Mesothelial cell of epicardium (in vitro differentiated cells): ENCODE measurements at places on chromosomes 1 and 21. TPM values are rescaled to one million over a fixed set of nuclear protein-coding genes. Genes with fewer than 3 reads are reported as not detected.
A peak's percentile ranks its signal among the peaks of the same experiment; 100 is the strongest.

- no peak for DNase-seq
Measured at GRCh38 chr1:99737016-99737415, 29.4 kb downstream of the FRRS1 start.

Gene SMPDL3B
- 7.4 to 8.8 TPM (median 8.4 TPM) in 3 replicates for total RNA-seq

GRCh38 chr1:59653968-59654367, 160.8 kb upstream of the HOOK1 start:
- no peak for DNase-seq

DNA sequence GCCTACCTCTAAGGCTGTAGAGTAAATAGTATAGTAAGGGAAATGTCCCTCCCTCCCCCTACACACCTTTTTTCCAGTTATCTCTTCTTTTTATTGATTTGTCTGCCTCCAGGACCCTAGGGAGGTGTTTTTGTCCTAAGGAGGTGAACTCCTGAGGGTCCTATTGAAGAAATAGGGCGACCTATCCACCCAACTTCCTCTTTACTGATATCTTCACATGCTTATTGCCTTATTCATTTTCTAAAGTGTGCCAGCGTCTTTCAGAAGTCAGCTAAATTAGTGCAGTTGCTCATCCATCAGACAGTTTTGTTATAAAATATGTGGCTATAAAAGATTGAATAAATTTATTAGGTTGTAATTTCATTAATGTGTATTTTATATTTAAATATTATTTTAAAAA, 5.9 kb downstream of the BACH1 start:
- no peak for DNase-seq

- no peak for DNase-seq
Measured at GRCh38 chr1:189775343-189775742, 702.3 kb downstream of the BRINP3 start.

Gene TNFAIP8L2
- total RNA-seq = not detected in 3 replicates

- no peak for DNase-seq
Measured at GRCh38 chr1:56404066-56404465, 175.3 kb downstream of the PLPP3 start.

DNA sequence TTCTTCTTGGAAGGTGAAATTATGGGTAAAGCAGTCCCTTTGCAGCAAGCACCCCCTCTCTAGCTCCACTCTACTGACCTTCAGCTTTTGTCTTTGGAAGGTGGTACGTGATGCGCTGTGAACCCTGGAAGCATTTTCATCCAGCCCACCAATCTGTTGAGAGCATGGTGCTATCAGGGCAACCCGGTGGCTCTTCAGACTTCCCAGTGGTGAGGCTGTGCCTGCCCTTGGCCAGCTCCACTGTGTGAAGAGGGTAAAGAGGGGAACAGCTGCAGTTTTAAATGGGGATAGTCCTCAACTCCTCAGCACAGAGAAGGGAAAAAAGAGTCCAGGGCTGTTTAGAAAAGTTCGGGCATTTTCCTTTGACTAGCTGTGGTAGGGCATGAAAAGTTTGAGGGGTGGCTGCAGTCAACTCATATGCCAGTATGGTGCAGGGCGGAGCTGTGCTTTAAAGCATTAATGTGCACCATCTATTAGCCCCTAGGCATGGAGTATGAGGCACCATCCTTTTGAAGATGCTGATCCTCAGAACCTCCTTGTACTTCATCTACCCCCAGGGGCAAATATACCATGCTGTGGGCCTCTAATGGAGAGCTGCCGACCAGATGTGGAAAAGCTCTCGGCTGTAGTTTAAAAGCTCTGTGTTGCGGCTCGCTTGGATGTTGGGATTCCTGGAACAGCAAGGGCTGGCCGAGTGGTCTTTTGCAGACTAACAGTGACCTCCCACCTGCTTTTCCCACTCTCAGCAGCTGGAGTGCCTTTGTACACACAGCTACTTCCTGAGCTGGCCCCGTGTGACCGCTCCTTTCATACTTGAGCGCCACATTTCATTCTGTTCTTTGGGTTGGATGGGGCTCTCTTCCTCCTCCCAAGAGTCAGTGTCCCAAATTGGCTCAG, 123.0 kb downstream of the PEX14 start:
- DNase-seq = no peak

DNA sequence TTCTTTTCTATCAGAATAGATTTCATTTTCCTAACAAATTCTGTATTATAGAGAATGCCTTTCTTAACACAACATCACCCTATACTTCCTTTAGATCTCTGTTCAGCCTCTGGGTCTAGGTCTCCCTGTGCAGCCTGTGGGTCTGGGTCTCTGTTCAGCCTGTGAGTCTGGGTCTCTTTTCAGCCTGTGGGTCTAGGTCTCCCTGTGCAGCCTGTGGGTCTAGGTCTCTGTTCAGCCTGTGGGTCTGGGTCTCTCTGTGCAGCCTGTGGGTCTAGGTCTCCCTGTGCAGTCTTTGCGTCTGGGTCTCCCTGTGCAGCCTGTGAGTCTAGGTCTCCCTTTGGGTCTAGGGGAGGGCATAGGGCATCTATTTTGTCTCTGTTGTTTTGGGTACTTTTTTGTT, 59.6 kb upstream of the DIP2A start:
- DNase-seq = no peak

DNA sequence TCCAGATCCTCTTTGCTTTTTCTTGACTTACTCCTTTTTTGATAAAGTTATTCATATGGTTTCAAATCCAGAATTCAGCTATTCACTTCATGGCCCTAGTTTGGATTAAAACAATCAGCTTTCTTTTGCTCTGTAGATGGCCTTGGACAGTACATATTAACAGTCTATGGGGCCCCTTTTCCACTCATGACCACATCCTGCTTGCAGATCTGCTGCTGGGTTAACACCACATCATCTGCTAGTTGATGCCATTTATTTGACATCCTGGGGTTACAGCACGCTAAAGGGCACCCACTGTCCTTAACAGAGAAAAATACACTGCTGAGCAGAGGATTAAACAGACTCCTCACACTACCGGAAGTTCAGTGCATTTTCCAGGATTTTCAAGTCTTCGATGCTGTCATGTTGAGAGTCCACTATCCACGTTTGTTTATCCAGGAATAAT, 941 bp upstream of the IFI16 start:
- DNase-seq = no peak

- no peak for DNase-seq
Measured at GRCh38 chr1:198850196-198850595, 211.4 kb downstream of the PTPRC start.

- DNase-seq = no peak
Measured at GRCh38 chr1:210144736-210145135, 87.9 kb upstream of the SERTAD4 start.

Gene LGR6
- total RNA-seq = 3.1 to 4.7 TPM (median 3.1 TPM) in 3 replicates

- peak; percentile 20 for DNase-seq
Measured at GRCh38 chr1:53070621-53071020, 8.6 kb downstream of the PODN start.

GRCh38 chr1:155226910-155227260, 18.4 kb downstream of the MTX1 start:
- DNase-seq = peak; percentile 56

- no peak for DNase-seq
Measured at GRCh38 chr1:166432655-166433054, 265.9 kb upstream of the FAM78B start.

DNA sequence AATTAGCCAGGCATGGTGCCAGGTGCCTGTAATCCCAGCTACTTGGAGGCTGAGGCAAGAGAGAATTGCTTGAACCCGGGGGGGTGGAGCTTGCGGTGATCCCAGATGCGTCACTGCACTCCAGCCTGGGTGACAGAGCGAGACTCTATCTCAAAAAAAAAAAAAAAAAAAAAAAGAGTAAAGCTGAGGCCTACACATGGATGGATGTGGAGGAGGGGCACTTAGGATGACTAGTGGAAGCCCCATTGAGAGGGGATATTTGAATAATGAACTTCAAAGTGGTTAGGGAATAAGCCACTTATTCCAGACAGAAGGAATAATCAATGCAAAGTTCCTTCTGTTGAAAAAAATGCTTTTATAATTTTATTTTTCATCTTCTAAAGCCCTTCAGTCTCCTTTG, 51.4 kb downstream of the PTBP2 start:
- DNase-seq = no peak

DNA sequence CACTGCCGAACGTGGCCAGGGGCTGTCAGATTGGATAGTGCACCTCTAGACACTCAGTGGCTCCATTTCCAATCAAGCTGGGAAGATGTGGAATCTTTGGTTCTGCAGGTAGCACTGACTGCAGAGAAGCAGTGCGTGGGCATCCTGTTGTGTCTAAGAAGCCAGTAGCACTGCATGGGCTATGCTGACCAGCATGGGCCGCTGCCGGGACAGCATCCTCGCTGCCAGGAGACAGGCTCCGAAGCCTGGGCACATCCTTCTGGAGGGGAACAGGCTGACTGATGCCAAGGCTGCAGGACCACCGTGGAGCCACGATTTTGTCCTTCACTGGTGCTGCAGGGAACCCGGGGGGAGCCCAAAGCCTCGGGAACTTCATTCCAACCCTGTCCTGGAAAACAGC, 649.4 kb downstream of the NPHP4 start:
- DNase-seq = no peak

GRCh38 chr21:45026066-45026745, 48.2 kb upstream of the ADARB1 start:
- no peak for DNase-seq

Gene AGRN
- total RNA-seq = 502 to 532 TPM (median 514 TPM) in 3 replicates

GRCh38 chr1:98964198-98964597, 40.5 kb downstream of the PLPPR5 start:
- no peak for DNase-seq

Gene PRAMEF18
- total RNA-seq = not detected in 3 replicates

Gene MAP3K6
- 10.3 to 13.7 TPM (median 11.8 TPM) in 3 replicates for total RNA-seq

Gene MED8
- total RNA-seq = 29.8 to 32.4 TPM (median 30.4 TPM) in 3 replicates

DNA sequence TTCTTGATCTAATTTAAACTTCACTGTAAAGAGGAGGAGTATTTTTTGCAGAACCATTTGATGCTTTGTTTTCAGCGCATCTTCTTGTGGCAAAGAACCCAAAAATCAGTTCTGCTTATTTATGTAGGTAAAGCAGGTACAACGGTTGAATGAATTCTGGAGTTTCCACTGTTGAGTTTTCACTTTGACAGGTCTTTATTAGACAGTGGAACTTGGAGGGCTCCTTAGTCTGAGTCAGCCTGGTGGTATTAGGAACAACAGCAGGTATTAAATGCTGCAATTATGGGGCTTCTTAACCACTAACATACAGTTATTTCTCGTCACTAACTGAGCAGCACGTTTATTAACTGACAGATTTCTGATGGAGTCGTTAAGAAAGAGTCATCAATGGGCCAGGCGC, 1.2 kb downstream of the LRIG2 start:
- no peak for DNase-seq

- DNase-seq = no peak
Measured at GRCh38 chr1:85559890-85560289, 20.7 kb upstream of the CCN1 start.

GRCh38 chr1:202987255-202987654, 19.9 kb upstream of the TMEM183A start:
- DNase-seq = no peak

Gene AADACL4
- 0.31 to 0.36 TPM (median 0.31 TPM) in 3 replicates for total RNA-seq

- no peak for DNase-seq
Measured at GRCh38 chr1:7845761-7846160, 7.1 kb downstream of the UTS2 start.

Gene TDRD5
- total RNA-seq = 0.07 TPM in 1 of 3 replicates, not detected in the others

Gene ST6GALNAC5
- total RNA-seq = 16.7 to 18.6 TPM (median 16.8 TPM) in 3 replicates

Gene C1orf122
- 36.8 to 42.4 TPM (median 41.0 TPM) in 3 replicates for total RNA-seq

Gene GPR161
- total RNA-seq = 34.6 to 36.4 TPM (median 35.1 TPM) in 3 replicates

DNA sequence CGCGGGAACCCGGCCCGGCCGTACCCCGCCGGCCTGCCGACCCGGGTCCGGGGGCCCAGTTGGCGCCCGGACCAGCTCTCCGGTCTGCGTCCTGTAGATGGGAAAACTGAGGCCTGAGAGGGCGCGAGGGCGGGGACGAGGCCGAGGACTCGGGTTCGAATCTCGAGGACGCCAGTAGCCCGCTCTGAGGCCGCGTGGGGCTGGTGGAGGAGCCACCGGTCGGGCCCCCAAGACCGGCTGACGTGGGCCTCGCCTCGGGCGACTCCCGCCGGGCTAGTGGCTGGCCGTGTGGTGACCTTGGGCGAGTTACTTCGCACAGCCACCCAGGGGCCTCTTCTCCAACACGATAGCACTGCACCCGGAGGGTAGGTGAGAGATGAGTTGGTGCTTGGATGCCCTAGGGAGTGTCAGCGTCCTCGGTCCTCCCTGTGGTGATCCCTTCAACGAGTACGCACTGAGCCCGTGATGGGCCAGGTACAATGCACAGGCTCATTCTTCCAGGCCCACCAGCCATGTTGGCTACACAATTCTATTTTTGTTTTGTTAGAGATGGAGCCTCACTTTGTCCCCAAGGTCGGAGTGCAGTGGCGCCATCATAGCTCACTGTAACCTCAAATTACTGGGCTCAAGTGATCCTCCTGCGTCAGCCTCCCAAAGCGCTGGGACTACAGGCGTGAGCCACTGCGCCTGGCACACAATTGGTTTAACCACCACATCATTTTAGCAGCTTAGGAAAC, 404 bp upstream of the SCMH1 start:
- peak; percentile 44 for DNase-seq

- DNase-seq = no peak
Measured at GRCh38 chr1:53511323-53511932, 52.2 kb downstream of the DMRTB1 start.
